ENCODE measurements at places on chromosomes 12 and 14. TPM values are rescaled to one million over a fixed set of nuclear protein-coding genes. Genes with fewer than 3 reads are reported as not detected.

DNA sequence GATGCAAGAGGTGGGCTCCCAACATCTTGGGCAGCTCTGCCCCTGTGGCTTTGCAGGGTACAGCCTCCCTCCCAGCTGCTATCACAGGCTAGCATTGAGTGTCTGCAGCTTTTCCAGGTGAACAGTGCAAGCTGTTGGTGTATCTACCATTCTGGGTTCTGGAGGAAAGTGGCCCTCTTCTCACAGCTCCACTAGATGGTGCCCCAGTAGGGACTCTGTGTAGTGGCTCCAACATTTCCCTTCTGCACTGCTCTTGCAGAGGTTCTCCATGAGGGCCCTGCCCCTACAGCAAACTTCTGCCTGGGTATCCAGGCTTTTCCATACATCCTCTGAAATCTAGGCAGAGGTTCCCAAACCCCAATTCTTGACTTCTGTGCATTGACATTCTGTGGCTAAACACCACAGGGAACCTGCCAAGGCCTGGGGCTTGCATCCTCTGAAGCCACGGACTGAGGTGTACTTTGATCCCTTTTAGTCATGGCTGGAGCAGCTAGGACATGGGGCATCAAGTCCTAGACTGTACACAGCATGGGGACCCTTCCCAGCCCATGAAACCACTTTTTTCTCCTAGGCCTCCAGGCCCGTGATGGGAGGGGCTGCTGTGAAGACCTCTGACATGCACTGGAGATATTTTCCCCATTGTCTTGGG, 24.0 kb upstream of the SLC38A1 start:
- DNase-seq: no peak
- peaks cover 30% of the 10 kb centered on the region for H3K36me3 ChIP-seq
- peaks cover 20% of the 10 kb centered on the region for H3K27me3 ChIP-seq
- H3K4me3 ChIP-seq: no peak overlapping the region
- no peaks in the 10 kb centered on the region for H3K4me1 ChIP-seq

DNA sequence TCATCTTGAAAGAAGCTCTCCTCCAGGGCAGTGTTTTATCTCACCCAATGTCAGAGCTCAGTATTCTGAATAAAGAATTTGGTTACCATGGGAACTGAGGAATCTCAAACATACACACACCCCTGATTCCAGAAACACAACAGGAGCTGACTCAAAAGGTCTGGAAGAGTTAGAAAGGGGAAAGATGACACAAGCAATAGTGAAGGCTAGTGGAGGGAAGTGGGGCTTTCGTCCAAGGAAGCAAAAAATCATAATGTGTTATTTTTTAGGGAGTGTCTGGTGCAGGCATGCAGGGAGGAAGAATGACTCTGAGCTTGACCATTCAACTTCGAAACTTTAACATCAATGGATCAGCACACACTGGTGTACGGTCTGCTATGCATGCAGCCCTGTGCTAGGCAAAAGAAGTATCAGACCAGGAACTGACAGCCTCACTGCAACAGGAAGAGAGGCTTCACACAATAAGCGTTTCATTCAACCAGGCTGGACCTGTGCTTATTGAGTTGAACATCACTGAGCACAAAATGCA, 20.3 kb downstream of the HEBP1 start:
- no peak overlapping the region for H3K4me3 ChIP-seq
- H3K27me3 ChIP-seq: no peaks in the 10 kb centered on the region
- no peak for DNase-seq
- H3K4me1 ChIP-seq: peaks cover 7% of the 10 kb centered on the region
- peaks cover 30% of the 10 kb centered on the region for H3K36me3 ChIP-seq

DNA sequence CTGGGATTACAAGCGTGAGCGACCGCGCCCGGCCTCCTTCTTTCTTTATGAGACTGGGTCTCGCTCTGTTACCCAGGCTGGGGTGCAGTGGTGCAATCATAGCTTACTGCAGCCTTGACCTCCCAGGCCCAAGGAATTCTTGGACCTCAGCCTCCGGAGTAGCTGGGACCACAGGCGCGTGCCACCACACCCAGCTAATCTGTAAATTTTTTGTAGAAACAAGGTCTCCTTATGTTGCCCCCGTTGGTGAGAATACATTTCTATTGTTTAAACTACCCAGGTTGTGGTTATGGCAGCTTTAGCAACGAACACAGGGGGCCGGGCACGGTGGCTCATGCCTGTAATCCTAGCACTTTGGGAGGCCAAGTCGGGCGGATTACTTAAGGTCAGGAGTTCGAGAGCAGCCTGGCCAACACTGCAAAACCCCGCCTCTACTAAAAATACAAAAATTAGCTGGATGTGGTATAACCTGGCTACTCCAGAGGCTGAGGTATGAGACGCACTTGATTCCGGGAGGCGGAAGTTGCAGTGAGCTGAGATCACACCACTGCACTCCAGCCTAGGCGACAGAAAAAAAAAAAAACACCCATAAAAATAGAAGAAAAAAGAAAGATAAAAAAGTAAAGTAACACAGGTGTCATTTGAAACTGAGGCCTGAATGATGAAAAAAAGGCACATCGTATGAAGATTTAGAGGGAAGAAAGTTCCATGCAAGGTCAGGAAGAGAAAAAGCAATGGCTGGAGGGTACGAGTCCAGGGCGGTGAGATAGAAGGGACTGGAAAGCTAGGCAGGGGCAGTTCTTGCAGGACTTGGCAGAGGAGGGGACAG, 977 bp upstream of the TMEM120B start:
- peak overlapping the region; percentile 96 for H3K27ac ChIP-seq
- H3K4me3 ChIP-seq: peak overlapping the region; percentile 90
- DNase-seq: no peak
- H3K36me3 ChIP-seq: peaks cover 8% of the 10 kb centered on the region

The TSPAN8 gene
- total RNA-seq: 0.16 TPM

The RD3L gene
- not detected for total RNA-seq
